ENCODE measurements at places on chromosomes 3 and 15. TPM values are rescaled to one million over a fixed set of nuclear protein-coding genes. Genes with fewer than 3 reads are reported as not detected.

LRRC15 gene
- polyA plus RNA-seq: 0.29 TPM

PRR20G gene
- polyA plus RNA-seq: not detected

IL17RB gene
- 3.2 TPM for polyA plus RNA-seq

MCTP2 gene
- 0.44 TPM for polyA plus RNA-seq

UROC1 gene
- polyA plus RNA-seq: 0.07 TPM

- DNase-seq: no peak
- no peaks in the 10 kb centered on the region for H3K4me1 ChIP-seq
- no peak overlapping the region for H3K27ac ChIP-seq
Observed at GRCh38 chr15:52224211-52224610, 33.0 kb upstream of the GNB5 start.

GRCh38 chr3:46566040-46566641 lies at the start of gene LRRC2:
LRRC2 (minus strand) TSS chr3:46566302; CDS start chr3:46551591, 14,711 bp downstream.
- H3K27ac ChIP-seq: peak within 1 kb of the TSS; percentile 72
- peak within 1 kb of the TSS; percentile 59 for H3K4me3 ChIP-seq
- H3K27me3 ChIP-seq: peaks cover 17% of the 10 kb centered on the region
- H3K36me3 ChIP-seq: no peaks in the 10 kb centered on the region
- peak; percentile 86 for DNase-seq

DNA sequence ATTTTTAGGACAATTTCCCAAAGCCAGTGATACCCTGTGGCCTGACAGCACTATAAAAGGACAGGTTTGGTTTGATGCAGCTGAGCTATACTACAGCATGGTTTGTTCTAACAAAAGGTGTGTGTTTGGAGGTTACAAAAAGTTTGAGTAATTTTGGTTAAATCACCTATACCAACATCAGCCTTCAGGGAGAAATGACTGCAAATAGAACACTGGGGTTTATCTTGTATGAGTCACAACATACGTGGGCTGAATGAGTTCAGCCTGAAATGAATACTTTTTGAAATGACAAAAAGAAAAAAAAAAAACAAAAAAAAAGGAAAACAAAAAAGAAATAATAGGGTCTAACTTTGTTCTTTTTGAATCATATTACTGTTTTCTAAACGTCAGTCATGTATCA lies 345.7 kb downstream of the CNTN3 start:
- H3K27ac ChIP-seq: no peak overlapping the region
- no peaks in the 10 kb centered on the region for H3K27me3 ChIP-seq
- DNase-seq: no peak
- no peaks in the 10 kb centered on the region for H3K4me1 ChIP-seq
- H3K36me3 ChIP-seq: no peaks in the 10 kb centered on the region

DNA sequence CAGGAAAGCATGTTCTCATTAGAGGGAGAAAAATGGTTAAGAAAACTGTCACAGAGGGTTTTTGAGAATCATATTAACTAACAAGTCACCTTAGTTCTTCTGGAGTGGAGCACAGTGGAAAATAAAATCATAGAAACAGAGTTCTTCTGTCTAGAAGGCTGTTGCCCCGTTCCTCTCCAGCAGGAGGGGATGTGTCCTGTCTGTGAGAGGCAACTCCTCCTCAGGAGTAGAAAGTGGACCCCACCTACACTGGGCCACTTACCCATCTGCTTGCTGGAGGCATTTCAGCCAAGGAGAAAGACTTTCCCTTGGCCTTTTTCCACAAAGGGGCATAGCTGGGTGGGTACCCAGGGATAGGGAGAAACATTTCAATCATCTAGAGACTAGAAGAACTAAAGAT lies 106.6 kb downstream of the SSR3 start:
- no peak overlapping the region for H3K4me3 ChIP-seq
- peaks cover 10% of the 10 kb centered on the region for H3K4me1 ChIP-seq
- no peaks in the 10 kb centered on the region for H3K27me3 ChIP-seq
- H3K27ac ChIP-seq: no peak overlapping the region

- H3K27me3 ChIP-seq: peaks cover 19% of the 10 kb centered on the region
- H3K4me1 ChIP-seq: peaks cover 47% of the 10 kb centered on the region
- no peak for DNase-seq
- H3K27ac ChIP-seq: no peak overlapping the region
- no peaks in the 10 kb centered on the region for H3K36me3 ChIP-seq
- no peak overlapping the region for H3K4me3 ChIP-seq
Observed at GRCh38 chr3:195807681-195808121, 4.0 kb downstream of the MUC4 start.

DNA sequence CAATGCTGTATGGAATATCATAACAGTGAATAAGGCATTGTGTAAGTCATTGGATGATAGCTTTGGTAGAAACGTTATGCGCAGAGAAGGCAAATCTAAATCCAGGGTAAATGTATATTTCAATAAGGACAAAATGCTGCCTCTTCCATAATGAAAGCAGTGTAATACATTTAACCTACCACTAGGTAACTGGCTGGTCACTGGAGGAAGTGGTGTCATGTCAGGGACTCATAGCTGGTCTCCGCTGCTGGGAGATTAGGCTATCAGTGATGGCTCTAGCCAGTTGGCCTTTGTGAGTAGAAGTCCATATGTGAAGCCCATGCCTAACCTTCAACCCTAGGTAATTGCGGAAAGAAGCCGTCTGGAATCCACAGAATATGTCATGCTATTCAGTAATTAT lies 140.9 kb downstream of the NLGN1 start:
- H3K36me3 ChIP-seq: no peaks in the 10 kb centered on the region
- H3K27ac ChIP-seq: no peak overlapping the region
- H3K4me1 ChIP-seq: no peaks in the 10 kb centered on the region
- no peak for DNase-seq
- no peak overlapping the region for H3K4me3 ChIP-seq

DNA sequence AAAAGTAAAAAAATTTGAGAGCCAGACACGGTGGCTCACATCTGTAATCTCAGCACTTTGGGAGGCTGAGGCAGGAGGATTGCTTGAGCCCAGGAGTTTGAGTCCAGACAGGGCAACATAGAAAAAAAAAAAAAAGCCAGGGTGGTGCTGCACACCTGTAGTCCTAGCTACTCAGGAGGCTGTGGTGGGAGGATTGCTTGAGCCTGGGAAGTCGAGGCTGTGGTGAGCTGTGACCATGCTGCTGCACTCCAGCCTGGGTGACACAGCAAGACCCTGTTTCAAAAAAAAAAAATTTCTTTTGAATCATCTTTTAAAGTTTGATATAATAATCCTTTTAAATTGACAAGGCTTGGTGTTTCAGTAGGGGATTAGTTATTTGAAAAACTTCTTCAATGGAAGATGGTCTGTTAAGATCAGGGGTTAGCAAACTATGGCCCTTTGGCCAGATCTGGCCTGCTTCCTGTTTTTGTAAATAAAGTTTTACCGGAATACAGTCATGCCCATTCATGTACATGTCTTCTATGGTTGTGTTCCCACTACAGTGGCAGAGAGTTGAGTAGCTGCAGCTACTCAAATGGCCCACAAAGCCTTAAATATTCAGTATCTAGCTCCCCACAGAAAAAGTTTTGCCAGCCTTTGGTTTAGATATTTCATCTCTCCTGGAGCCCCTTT lies 28.9 kb downstream of the CDAN1 start:
- H3K36me3 ChIP-seq: peaks cover 6% of the 10 kb centered on the region
- no peak for DNase-seq
- no peak overlapping the region for H3K4me3 ChIP-seq
- H3K4me1 ChIP-seq: no peaks in the 10 kb centered on the region
- H3K27ac ChIP-seq: no peak overlapping the region

- no peak overlapping the region for H3K27ac ChIP-seq
- H3K36me3 ChIP-seq: no peaks in the 10 kb centered on the region
- H3K4me1 ChIP-seq: no peaks in the 10 kb centered on the region
- no peak for DNase-seq
- H3K27me3 ChIP-seq: no peaks in the 10 kb centered on the region
Observed at GRCh38 chr3:190213727-190214126, 93.0 kb upstream of the P3H2 start.

DNA sequence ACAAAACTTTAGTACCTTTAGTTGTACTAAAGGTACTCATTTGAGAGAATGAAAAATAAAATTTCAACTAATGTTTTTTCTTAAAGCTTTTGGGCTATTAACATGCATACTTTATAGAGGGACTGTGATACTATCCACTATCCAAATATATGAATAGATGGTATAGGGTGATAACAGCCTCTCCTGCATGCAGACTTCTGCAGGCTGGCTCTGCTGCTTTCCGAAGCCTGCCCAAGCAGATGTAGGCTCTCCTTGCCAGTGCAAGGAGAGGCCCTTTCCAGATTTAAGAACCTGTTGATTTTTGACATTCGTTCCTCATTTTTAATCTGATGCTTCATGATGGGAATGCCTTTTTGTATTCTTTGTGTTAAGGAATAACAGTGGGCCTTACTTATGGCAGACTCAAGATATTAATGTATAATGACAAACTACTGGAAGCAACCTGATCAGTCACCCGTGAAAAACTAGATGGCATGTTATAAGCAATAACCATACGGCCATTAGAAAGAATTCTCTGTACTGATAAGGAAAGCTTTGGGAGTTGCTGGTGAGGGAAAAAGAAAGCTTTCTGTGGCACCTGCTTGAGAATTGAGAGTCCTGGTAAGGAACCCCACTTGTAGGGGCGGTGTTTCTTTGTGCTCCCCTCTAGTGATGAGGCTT lies 181.7 kb downstream of the TP63 start:
- no peak overlapping the region for H3K4me3 ChIP-seq
- no peaks in the 10 kb centered on the region for H3K27me3 ChIP-seq
- no peak overlapping the region for H3K27ac ChIP-seq
- DNase-seq: no peak
- peaks cover 3% of the 10 kb centered on the region for H3K4me1 ChIP-seq

GRCh38 chr3:112137781-112138180 lies 4.7 kb upstream of the GCSAM start:
- peaks cover 8% of the 10 kb centered on the region for H3K4me1 ChIP-seq
- no peak overlapping the region for H3K27ac ChIP-seq
- H3K36me3 ChIP-seq: no peaks in the 10 kb centered on the region

GRCh38 chr3:36933540-36934296 lies 11.1 kb downstream of the TRANK1 start:
- no peaks in the 10 kb centered on the region for H3K27me3 ChIP-seq
- peaks cover 5% of the 10 kb centered on the region for H3K4me1 ChIP-seq
- H3K4me3 ChIP-seq: no peak overlapping the region
- no peaks in the 10 kb centered on the region for H3K36me3 ChIP-seq
- no peak for DNase-seq
- no peak overlapping the region for H3K27ac ChIP-seq

DNA sequence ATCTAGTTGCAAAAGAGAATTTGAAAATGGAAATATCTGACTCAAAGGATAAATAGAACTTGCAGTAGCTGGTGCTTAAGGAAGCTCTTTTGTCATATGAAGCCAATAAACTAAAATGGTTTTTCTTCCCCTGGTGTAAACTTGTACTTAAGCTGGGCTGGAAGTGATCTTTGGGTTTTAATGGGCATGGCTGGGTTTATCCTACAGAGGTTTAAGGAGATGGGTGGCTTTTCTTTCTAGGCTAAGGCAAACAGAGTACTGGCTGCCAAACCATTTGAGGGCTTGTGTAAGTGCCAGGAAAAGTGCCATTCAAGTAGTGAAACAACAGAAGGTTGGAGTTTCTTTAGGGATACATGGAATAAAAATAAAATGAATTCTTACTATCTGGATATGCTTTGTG lies 12.1 kb upstream of the UTS2B start:
- H3K27me3 ChIP-seq: no peaks in the 10 kb centered on the region
- H3K4me3 ChIP-seq: no peak overlapping the region
- H3K27ac ChIP-seq: no peak overlapping the region
- no peak for DNase-seq
- H3K36me3 ChIP-seq: no peaks in the 10 kb centered on the region

All from muscle of leg (tissue), 16 donors.